ENCODE measurements at places on chromosomes 2 and 18.

DNA sequence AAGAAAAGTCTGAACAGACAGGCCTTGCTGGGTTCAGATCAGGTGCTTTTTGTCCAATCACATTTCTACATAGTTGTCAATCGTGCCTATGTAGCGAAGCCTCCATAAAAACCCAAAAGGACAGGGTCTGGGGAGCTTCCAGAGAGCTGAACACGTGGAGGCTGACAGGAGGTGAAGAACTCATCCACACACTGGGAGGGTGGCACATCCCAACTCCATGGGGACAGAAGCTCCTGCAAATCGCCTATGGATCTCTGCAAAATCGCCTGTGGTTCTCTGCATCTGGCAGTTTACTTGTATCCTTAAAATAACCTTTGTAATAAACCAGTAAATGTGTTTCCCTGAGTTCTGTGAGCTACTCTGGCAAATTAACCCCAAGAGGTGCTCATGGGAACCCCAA lies 12.4 kb downstream of the ALPK2 start:
- no peak for DNase-seq

GRCh38 chr2:217698691-217699090 lies 304.1 kb downstream of the TNS1 start:
- DNase-seq = no peak

GRCh38 chr2:36809069-36809445 lies 112.5 kb downstream of the VIT start:
- no peak for DNase-seq

DNA sequence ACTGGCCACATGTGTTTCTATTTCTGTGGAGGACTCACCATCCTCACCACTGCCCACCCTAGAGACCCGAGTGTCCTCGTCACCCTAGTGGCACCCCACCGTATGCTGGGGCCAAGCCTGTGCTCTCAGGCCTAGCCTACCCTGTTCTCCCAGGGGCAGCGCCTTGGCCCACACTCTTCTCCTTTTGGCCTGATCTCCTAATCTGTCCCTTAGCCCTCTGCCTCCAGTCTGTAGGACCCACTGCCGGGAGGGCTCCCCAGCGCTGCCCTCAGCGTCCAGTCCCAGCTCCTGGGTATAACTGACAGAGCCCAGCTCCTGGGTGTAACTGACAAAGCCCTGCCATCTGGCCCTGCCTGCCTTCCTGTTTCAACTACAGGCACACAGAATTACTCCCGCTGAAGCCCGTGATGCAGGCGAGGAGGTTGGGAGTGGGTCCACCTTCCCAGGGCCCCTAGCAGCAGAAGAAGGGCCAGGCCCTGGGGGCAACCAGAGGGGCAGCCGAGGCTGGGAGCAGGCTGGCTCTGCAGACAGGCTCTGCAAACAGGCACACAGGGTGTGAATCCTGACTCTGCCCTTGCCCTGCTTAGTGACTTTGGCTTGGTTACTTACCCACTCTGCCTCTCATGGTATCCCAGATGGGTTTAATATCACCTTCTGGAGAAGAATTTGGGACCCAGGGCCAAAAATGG lies 25.6 kb upstream of the PTMA start:
- no peak for DNase-seq

- DNase-seq = no peak
Measured at GRCh38 chr2:217834744-217835513, 167.9 kb downstream of the TNS1 start.

GRCh38 chr2:241739651-241740050 lies 5.2 kb downstream of the D2HGDH start:
- DNase-seq = peak; percentile 64

GRCh38 chr18:12741351-12741750 lies 38.5 kb downstream of the PSMG2 start:
- DNase-seq = no peak

GRCh38 chr2:176931588-176932563 lies 280.7 kb upstream of the HNRNPA3 start:
- no peak for DNase-seq

DNA sequence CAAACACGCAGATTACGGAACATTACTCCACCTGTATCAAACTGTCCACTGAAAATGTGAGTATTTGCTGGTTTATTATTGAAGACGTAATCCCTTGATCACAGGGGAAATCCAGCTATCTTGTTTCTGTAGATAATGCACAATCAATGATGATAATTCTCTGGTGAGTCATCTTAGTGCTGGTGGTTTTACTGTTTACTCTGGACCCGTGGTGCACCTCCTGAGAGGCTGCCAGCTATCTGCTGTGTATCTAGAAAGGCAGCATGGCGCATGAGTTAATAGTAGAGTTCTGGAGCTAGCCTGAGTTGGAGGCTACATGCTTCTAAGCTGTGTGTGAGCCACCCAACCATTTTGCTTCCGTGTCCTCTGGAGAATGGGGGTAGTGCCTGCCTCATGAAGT lies 6.5 kb downstream of the NCAPH start:
- peak; percentile 34 for DNase-seq

- DNase-seq = no peak
Measured at GRCh38 chr2:20300656-20301055, 50.0 kb downstream of the PUM2 start.

DNA sequence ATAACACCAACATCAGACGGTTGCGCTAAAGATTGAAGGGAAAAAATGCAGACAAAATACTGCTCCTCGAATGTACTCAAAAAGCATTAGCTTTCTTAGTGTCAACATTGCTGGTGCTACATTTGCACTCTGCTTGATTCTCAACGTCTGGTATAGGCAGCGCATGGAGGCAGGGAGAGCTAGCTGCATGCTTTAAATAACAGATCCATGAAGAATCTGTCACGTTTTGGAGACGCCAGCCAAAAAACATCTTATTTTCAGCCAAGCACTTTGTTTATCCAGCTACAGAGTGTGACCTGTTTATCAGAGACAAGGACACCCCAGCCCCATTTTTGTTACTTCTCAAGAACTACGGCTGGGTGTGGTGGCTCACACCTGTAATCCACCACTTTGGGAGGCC lies 59.5 kb downstream of the APOB start:
- no peak for DNase-seq

DNA sequence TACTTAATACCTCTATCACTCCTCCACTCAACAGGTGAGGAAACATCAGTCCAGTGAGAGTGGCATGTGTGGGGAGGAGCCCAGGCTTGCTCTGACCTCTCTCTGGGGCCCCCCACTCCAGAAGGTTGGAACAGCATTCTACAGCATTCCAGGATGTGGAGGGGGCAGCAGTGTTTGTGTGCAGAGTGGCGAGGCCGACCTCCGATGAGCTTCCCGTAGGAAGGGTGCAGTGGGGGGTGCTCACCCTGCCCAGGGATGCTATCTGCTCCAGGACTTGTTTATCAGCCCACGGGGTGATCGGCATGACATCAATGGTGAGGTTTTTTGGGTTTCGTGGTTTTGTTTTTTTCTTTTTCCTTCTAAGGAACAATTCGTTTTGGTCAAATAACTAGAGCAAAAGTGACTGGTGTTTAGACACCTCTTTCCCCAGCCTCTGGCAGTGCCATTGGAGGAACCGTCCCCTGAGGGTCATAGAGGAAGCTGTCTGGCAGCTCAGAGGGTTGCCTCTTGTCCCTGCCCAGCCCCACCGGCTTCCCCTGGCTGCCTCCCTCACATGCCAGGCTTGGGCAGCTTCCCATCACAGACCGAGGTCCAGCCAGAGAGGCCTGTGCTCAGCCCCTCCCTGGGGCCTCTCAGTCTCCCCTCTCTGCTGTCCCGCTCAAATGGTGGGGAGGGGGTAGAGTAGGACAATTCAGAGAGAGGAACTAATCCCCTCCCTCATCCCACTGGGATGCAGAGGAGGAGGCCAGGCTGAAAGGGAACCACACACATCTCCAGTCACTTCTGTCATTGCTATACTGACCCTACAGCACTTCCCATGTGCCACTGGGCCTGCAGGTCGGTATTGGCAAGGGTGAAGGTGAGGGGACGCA lies 96.5 kb downstream of the ZFP36L2 start:
- DNase-seq = no peak
